ENCODE measurements at places on chromosomes 2 and 18.

- DNase-seq: no peak
These were observed 208.7 kb upstream of the RASGRP3 start for GRCh38 chr2:33267756-33268155.

DNA sequence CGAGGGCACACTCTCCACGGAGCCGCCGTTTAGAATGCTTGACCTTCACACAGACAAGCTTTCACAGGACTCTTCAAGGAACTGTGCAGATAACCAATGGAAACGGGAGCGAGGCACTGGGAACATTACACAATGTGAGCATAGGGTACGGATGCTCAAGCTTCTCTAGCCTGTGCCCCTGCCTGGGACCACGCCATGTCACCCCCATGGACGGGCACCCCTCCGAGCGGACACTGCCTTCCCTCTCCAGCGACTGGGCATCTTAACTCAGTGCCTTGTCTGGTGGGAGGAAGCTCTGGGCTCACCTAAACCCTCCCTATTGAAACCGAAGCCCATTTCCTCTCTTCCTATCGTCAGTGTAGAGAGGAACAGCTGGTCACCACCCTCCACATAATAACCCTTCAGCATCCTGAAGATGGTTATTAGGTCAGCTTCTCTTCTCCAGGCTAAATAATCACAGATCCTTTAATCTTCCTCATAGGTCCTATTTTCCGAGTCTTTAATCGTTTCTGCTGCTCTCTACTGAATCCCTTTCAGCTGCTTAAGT lies 626.7 kb downstream of the GALR1 start:
- no peak for DNase-seq

GRCh38 chr2:100010606-100011005 lies 131.8 kb downstream of the AFF3 start:
- DNase-seq: no peak

DNA sequence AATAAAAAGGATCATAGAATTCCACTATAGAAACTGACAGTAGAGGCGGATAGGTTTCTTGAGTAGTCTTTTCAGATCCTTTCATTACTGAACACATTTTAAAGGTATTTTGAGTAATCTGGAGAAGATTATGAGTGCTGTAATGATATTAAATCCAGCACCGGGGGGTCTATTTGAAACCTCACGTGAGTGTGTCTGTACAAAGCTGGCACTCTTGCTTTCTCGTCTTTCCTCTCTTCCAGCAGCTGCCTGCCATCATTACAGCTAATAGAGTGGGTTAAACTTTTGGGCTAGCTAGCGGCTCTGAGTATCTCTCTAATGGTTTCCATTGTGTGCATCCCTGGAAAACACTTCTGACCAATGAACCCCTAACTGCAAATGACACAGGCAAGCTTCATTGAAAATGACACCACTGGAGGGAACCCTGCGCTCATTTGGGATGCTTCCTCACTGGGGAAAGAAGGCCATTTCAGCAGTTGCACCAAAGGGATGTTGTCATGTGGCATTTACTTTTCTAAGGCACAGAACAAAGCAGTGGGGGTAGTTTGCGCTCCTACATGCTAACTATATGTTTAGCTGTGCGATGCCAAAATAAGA lies 101.0 kb downstream of the HRH4 start:
- DNase-seq: no peak

DNA sequence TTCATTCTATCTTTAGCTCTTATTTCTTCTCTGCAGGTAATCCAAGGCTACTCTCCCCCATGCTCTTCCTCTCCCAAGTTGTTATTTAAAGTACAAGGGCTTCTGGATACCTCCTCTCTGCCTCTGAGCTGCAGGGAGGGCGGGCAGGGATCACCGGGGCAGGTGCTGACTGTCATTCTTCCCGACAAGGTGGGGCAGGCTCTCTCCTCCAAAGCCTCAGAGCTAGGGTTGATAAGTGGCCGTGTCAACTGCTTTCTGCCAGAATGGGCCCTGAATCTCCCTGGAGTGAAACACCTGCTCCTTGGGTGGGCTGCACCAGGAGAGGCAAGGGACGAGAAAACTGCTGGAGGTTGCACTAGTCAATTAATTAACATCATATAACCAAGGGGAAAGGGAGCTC lies 250.3 kb downstream of the SLC4A3 start:
- DNase-seq: no peak

GRCh38 chr18:70457223-70457622 lies 168.4 kb downstream of the SOCS6 start:
- no peak for DNase-seq

GRCh38 chr2:36147670-36148390 lies 207.7 kb upstream of the CRIM1 start:
- DNase-seq: no peak

DNA sequence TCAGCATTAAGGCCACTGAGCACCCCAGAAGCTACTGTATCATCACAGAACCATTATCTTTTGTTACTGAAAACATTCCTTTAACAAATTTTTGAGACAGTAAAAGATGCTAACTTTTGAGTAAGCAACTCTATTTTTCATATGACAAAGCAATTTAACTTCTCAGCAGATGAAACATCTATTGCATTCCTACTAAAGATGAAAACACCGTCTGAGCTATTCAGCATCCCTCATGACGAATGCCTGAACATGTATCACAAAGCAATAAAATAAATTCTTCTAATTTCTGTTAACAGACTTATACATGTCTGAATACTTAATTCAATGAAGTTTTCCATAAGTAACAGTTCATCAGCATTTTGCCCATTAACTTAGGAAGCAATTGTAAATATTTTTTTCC lies 23.9 kb downstream of the CHN1 start:
- DNase-seq: no peak

DNA sequence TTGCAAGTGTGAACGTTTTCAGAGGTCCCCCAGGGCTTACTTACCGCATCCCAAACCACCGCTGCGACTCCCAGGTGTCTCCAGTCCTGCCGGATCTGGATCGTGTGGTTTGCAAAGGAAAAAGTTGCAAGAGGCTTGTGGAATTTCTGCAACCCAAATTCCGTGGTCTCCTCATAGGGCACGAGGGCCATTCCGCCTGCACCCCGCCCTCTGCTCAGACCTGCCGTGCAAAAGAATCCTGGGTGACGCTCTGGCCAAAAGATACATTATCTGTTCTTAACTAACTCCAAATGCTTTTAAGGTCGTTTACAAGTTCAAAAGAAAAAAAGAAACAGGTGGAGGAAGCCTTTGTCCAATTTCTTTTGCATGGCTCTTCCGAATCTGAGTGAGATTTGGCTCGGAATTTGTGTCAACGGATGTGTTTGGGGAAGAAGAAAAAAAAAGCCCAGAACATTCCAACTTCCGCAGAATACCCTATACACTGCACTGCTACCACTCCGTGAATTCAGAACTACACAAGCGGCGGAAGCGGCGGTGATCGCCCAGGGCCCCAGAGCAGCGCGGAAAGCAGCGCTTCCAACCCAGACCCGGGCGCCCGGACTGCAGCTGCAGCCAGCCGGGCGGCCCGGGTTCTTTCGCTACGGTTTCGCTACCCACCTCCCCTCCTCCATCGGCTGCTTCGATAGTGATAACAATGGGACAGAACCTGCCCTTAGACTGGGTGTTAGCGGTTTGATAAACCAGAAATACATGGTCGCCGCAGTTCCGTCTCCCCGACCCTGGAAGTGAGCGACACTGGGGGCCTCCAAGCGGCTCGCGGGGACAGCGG lies 795 bp downstream of the METTL21A start:
- peak; percentile 46 for DNase-seq

DNA sequence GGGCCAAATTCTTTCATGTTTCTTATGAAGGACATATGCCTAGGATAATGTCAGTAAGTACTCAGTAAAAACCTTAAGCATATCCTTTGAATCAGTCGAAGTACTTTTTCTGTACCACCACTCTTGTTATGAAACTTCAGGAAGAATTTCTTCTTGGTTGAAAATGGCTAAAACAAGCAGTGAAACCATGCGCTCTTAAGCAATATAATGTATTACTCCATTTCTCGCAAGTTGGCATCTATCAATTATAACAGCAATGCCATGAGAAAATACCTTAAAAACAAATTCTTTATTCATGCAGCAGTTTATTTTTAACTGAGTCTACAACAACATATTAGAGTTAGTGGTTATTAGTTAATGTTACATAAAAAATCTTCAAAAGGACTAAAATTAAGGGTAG lies 41.0 kb downstream of the SLC66A3 start:
- no peak for DNase-seq

DNA sequence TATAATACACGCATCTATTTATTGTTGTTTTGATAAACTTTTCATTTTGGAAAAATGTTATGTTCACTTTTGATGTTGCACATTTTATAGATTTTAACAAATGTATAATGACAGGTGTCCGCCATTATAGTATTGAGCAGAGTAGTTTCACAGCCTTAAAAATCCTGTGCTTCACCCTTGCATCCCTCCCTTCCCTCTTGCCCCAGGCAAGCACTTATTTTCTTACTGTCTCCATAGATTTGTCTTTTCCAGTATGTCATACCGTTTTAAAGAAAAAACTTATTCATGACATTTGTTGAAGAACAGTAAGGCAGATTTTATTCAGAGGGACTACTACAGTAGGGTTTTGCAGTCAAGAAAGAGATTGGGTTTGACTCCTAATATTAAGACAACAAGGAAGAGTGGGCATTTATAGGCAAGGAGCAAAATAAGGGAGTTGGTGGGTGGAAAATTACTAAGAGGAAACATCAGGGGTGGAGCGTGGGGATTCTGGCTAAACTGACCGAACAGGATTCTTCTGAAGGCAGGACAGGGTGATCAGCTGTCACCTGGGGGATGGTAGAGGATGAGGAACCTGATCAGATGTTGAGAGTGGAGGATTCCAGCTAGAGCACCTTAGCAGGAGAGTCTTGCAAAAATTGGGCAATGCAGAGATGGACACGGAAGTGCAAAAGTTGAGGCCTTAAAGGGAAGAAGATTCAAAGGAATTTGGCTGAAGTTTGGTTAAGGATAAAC lies 108.8 kb downstream of the NCK2 start:
- no peak for DNase-seq

- DNase-seq: no peak
These were observed 30.7 kb downstream of the CNGA3 start for GRCh38 chr2:98376996-98377395.

DNA sequence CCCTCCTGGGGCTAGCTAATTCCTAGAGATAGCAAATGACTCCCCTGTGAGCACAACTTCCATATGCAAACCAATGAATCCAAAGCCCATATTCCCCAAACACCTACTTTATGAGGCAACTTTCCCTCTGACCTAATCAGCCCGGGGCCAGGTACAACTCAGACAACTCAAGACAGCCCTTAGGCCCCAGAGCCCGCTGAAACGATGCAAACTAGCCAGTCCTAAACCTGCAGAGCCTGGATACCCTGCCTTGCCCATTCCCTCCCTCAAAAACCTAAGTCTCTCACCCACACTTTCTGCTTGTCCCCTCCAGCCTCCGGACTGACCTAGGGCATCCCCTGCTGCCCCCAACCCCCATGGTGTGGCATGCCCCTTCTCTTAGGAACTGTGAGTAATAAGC lies 142.8 kb downstream of the ACTR3 start:
- no peak for DNase-seq

GRCh38 chr2:102726128-102727087 lies 35.4 kb upstream of the TMEM182 start:
- DNase-seq: no peak

- no peak for DNase-seq
These were observed 1.5 kb upstream of the KLHL30 start for GRCh38 chr2:238136820-238137537.

DNA sequence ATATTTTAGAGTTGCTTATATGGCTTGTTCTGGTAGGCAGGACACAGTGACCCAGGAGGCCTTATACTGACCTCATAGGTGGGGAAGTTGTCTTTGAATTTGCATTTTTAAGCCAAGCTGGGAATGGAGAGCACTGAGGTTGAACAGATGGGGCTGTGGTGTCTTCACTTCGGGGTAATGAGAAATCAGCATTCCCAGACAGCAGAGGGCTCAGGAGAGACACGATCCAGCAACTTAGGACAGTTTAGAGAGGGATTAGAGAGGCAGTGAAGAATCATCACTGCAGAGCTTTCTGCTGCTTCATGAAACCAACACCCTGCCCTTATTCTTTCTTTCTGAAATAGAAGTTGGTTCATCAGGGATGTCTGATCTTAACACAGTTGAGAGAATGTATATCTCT lies 202.4 kb downstream of the TDRD15 start:
- DNase-seq: no peak

DNA sequence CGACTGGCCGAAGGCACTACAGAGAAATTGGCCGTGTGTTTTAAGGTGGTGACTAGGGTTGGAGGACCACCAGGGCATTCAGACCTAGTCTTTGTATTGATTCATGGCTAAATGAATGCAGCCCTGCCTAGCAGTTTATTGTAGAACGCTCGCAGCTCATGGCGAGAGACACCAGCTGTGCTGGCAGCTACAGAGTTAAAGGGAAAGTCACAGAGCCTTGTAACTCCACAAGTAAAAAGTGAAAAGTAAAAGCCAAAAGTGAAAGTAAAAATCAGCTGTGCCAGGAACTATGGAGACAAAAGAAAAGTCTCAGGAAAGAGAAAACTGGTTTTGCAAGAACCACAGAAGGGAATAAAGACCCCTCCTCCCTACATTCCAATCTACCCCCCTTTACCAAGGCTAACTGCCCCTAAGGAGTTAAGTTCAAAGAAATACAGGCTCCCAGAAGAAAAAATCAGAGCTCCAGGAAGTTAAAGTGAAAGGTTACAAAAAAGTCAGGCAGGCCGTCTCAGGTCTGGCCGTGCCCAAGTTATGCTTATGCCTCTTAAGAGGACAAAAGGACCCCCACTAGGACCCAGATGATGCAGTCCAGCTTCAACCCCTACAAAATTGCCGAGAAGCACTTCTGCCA lies 46.4 kb upstream of the SELENOI start:
- no peak for DNase-seq

DNA sequence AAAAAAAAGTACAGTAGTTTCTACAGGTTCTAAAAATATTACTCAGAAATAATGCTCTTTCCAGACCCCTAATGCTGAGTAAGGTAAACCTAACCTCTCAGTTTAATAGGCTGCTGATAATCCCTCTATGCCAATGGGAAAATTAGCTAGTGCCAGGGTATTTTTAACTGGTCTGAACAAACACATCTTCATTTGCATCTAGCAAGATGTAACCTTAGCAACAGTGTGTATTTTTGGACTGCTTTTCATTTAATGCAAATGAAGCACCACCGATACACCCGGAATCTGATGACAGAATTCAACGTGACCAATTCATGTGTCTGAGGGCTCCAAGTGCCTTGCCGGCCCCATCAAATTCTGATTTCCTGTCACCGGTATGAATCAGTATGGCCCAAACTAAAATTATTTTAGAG lies 47.4 kb upstream of the CYRIA start:
- no peak for DNase-seq

- no peak for DNase-seq
These were observed 186.5 kb upstream of the NRP2 start for GRCh38 chr2:205495819-205496218.

DNA sequence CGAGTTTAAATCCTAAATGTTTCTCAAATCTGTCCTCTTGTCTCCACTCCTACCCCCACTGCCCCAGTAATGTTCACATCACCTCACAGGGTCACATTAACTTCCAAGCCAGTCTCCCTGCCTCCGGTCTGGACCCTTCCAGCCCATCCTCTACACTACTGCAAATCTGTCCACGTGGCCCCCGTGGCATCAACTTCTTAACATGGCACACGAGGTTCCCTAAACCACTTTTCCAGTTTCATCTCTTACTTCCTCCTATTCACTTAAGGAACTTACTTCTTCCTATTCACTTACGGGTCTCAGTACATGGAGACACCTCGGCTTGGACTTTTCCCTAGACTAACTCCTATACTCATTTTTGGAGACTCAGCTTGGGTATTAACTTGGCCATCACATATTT lies 27.0 kb downstream of the MRPL33 start:
- no peak for DNase-seq
